Endothelial cell of umbilical vein (primary cell): ENCODE measurements at places on chromosomes 1 and 21.

GRCh38 chr1:94745742-94746141, 74.4 kb upstream of the SLC44A3 start:
- no peak for DNase-seq

DNA sequence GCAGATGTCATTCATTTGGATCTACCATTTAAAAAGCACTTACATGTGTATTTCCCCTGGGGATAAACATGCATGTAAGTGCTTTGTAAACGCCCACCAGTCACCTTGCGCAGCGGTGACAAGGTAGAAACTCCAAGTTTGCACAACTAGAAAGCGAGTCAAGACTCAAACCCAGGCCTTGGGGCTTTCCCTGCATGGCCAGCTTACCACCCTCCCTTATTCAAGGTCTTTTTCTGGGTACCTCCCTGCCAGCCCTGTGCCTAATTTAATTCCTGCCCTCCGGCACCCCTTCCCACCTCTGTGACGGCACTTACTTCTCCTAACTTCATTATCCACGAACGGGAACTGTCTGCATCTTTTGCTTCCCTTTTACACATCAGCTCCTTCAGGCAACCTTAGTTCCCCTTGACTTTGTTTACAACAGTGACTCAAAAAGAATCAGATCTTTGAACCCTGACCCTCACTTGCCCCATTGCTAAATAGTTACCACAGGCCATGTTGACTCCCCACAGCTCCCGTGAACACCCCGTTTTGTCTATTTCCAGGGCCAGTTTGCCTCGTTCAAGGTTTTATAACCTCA, 138.3 kb upstream of the ETS2 start:
- no peak for DNase-seq

DNA sequence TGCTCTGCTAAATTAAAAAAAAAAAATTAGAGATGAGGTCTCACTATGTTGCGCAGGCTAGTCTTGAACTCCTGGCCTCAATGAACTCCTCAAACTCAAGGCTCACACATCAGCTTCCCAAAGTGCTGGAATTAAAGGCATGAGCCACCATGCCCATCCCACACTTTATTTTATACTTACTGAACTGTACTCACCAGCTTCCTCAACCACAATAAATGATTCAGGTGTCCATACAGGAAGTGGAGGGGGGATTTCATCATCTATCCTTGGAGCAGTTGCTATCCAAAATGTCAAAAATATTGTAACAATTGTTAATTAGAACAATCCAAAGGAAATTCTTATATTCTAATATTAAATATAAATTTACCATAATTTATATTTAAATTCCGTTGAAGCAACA, 22.4 kb upstream of the RSBN1 start:
- no peak for DNase-seq

DNA sequence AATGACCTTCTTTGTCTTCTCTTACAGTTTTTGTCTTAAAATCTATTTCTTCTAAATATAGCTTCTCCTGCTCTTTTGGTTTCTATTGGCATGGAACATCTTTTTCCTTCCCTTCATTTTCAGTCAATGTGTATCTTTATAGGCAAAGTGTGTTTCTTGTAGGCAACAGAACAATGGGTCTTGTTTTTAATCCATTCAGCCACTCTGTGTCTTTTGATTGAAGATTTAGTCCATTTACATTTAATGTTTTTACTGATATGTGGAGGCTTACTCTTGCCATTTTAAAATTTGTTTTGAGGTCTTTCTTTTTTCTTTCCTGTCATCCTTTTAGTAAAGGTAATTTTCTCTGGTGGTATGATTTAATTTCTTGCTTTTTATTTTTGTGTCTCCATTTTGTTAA, 271.2 kb upstream of the ZP4 start:
- DNase-seq, result no peak

- DNase-seq, result no peak
Observed at GRCh38 chr21:46052703-46053651, 44.9 kb upstream of the COL6A2 start.

GRCh38 chr1:237166086-237166485, 124.1 kb downstream of the RYR2 start:
- no peak for DNase-seq

DNA sequence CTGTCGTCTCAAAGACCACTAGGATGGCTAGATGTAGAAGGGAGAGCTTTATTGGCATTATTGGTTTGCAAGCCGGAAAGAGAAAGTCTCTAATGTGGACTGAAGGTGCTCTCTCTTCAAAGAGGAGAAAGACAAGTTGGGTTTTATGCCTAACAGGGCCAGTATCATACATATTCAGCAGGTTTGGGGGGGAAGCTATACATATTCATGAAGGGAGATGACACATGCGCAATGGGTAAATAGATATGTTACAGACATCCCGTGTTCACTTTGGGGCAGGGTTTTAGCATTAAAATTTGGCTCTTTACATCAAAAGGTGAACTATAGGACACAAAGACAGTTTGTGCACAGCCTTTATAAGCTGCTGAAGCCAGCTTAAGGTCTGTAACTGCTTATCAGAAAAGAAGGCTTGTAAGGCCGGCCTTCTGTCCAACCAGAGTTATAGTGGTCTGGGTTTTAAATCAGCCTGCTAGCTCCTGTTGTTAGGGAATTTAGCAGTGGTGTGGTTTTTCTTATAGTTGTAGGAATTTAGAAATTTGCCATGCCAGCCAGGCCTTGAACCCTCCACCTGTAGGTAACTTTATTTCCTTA, 46.5 kb upstream of the LRRN2 start:
- no peak for DNase-seq

DNA sequence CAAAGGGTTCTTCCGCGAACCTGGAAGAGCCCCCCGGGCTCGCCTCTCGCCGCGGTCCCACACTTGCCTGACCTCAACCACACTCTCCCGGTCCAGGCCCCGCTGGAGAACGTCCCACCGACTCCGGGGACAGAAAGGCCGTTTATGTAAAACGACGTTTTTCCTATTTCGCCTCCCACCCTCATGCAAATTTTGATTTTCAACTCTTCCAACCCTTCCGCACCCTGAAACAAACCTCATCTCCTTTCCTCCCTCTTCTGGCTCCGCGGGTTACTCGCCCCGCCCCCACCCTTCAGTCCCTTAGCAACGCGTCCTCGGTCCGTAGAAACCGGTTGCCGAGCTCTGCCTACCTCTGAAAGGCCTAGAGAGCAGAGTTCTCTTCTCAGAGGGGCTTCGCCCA, at the start of gene C1orf141:
TSS of gene C1orf141 (minus strand) at position 276 of the 400 bp plus-strand sequence. CDS start 7,730 bp downstream, outside the sequence.
- DNase-seq, result peak; percentile 7
